ENCODE measurements at places on chromosomes 3 and 15. TPM values are rescaled to one million over a fixed set of nuclear protein-coding genes. Genes with fewer than 3 reads are reported as not detected.

Gene RBP2
- total RNA-seq: not detected

Gene FOXL2NB
- total RNA-seq: not detected

DNA sequence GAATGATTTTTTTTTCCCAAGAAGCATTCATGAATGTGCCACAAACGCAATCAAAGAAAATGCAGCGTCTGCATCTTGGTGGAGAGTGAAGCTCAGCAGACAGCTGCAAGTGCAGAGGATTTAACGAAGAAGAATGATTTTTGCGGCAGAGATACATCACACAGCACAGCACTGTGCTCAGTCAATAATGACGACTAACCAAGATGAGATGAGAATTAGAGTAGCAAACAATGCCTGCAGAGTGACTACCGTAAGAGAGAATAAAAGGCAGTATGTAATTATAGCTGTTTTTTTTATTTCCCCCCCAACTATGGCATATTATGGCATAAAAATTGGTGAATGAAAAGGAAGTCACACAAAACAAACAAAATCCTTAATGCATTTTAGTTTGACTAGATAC lies 218.0 kb upstream of the ROBO1 start:
- no peak for DNase-seq

Gene P2RY14
- 2.5 TPM for total RNA-seq

DNA sequence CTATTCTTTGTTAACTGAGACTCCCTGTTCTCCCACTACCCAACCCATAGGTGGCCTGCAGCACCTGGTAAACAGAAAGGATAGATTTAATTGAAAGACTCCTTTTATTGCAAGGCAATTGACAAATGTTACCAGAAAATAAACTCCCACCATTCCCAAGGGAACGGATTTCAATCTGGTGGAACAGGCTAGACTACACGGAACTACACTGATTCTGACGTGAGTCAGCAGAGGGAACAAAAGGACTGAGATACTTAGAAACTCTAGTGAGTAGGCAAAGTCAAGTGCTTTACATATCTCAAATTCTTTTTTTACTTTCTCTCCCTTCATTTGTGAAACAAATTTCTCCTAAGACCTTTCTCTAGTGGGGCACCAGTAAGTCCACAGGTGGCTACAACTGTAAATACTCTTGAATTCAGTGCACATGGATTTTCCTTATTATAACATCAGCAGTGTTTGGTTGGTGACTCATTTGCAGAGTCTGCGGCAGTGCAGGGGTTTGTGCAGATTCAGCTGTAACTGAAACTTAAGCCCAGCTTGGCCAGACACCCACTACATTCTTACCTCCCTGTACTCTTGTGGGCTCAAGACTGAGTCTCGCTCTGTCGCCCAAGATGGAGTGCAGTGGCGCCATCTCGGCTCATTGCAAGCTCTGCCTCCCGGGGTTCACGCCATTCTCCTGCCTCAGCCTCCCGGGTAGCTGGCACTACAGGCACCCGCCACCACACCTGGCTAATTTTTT lies 34.3 kb upstream of the PLSCR2 start:
- no peak for DNase-seq

Gene LSAMP
- 5.4 TPM for total RNA-seq

DNA sequence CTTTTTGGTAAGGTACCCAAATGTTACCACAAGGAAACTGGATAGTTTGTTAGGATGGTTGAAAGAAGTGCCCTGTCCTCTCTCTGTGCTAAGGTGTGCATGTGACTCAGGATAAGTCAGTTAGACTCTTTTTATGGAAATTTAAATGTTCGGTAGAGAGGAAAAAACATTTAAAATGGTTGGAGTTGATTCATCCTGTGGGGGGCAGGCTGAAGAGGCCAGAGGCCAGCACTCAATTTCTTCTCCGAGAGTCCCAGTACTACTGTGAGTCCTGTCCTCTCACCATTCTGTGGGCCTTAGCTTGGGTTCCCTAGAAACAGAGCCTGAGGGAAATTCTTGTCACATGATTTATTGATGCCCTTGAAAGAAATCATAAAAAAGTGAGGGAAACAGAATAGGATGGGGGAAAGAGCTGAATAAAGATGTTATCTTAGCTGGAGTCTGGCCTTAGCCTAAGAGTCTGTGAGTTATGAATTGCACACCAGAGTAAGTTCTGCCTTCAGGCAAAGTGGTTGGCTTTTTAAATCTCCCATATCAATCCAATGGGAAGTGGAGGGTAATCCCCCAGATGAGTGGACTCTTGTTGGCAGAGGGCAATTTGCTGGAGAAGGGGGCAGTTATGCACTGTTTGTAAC lies 106.5 kb upstream of the GALNT15 start:
- DNase-seq: no peak

All from thoracic aorta (tissue), 2 donors.